ENCODE measurements at places on chromosomes 16 and 17. TPM values are rescaled to one million over a fixed set of nuclear protein-coding genes. Genes with fewer than 3 reads are reported as not detected.

ACBD4 gene
- 6.4 TPM for total RNA-seq

TEKT3 gene
- 0.86 TPM for total RNA-seq

SEZ6L2 gene
- total RNA-seq, result 1.2 TPM

CD300C gene
- 0.24 TPM for total RNA-seq

CACNA1H gene
- total RNA-seq, result 4.7 TPM

DNAI2 gene
- total RNA-seq, result not detected

CYBC1 gene
- total RNA-seq, result 37.4 TPM

HSF4 gene
- total RNA-seq, result 49.1 TPM

GRCh38 chr16:81478876-81479511, 34.4 kb downstream of the CMIP start:
- peak; percentile 89 for DNase-seq

DNA sequence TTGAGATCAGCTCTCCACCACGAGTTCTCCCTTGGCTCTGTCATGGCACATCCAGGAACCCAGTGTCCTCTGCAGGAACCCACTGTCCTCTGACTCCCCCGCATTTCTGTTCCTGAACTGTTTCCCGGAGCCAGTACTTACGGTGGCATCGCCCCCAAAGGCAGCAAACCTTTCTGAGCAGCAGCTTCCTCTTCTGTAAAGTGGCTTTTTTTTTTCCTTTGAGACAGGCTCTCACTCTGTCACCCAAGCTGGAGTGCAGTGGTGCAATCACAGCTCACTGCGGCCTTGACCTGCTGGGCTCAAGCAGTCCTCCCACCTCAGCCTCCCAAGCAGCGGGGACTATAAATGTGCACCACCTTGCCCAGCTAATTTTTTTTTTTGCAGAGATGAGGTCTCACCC, 32.2 kb downstream of the NAGPA start:
- no peak for DNase-seq

DNA sequence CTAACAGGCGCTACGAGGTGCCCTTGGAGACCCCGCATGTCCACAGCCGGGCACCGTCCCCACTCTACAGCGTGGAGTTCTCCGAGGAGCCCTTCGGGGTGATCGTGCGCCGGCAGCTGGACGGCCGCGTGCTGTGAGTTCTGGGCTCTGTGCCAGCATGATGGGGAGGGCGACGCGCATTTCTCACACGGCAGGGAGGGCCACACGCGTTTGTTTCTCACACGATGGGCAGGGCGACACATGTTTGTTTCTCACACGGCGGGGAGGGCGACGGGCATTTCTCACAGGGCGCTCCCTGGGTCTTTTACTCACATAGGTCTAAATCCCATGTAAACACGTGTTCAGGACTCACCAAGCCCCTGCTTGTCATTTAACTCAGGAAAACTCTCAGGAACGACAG, 4.4 kb downstream of the GAA start:
- peak; percentile 60 for DNase-seq

GRCh38 chr17:41504246-41504977, 1.0 kb downstream of the KRT13 start:
- DNase-seq, result no peak

DNA sequence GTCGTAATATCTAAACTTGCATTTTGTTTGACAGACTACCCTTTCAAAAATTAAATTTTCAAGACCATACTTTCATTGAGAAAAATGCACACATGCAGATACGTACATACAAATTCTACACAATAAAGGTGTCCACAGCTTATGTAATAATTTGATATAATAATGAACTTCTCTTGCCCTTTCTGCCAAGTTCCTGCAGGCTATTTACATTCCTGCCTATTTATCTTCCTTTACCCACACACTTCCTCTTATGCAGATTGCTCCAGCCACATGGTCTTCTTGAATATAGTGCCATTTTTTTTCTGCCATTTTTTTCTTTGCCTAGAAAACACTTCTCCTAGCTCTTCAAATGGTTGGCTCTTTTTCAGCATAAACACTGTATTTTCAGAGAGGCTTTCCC, 826.9 kb upstream of the CDH8 start:
- DNase-seq, result no peak

GRCh38 chr17:82596296-82596695, 51.9 kb downstream of the WDR45B start:
- no peak for DNase-seq

- DNase-seq, result no peak
Measured at GRCh38 chr17:74417178-74418045, 14.5 kb upstream of the GPRC5C start.

DNA sequence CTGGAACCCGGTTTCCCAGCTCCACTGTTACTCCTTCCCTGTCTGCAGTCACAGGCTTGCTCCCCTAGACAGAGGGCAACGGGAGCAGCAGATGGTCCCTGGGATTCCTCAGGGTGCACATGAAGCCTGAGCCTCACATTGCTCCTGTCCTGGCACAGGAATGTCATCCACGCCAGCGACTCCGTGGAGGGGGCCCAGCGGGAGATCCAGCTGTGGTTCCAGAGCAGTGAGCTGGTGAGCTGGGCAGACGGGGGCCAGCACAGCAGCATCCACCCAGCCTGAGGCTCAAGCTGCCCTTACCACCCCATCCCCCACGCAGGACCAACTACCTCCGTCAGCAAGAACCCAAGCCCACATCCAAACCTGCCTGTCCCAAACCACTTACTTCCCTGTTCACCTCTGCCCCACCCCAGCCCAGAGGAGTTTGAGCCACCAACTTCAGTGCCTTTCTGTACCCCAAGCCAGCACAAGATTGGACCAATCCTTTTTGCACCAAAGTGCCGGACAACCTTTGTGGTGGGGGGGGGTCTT, 1.6 kb upstream of the DECR2 start:
- DNase-seq, result no peak

GRCh38 chr16:27650073-27650701, 100.2 kb downstream of the KATNIP start:
- no peak for DNase-seq

- no peak for DNase-seq
Measured at GRCh38 chr17:1985093-1985492, 40.0 kb downstream of the RTN4RL1 start.

- DNase-seq, result no peak
Measured at GRCh38 chr17:49337884-49338283, 24.2 kb downstream of the ZNF652 start.

DNA sequence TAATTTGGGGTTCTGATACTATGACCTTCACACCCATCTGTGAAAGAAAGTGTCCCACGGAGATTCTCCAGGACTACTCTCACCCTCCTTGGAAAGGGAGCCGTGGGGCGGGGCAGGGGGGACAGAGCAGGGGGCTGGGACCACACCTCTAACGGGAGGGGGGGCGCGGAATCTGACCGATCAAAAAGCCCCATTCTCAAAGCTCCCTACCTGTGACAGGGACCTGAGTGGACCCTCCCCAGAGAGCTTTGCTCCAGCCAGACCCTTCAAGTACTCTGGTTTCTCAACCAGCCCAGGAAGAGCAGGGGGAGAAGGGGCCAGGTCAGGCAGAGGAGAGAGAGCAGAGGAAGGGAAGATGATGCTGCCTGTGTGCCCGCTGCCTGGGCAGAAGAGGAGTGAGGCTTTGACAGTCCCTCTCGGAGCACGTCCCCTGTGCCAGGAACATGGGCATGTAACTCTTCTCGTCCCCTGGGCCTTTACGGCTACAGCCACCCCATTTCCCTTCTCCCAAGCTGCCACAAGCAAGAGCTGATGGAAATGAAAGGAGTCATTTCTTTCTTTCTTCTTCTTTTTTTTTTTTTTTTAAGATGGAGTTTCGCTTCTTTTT, 682 bp downstream of the XAF1 start:
- no peak for DNase-seq

GRCh38 chr16:77531752-77532151, 96.9 kb upstream of the ADAMTS18 start:
- DNase-seq, result no peak

GRCh38 chr16:21161211-21161610, 2.7 kb downstream of the LDAF1 start:
- no peak for DNase-seq

GRCh38 chr17:44191941-44192496, 5.2 kb downstream of the TMUB2 start:
- DNase-seq, result no peak

- no peak for DNase-seq
Measured at GRCh38 chr17:50339381-50339780, 6.5 kb upstream of the XYLT2 start.

DNA sequence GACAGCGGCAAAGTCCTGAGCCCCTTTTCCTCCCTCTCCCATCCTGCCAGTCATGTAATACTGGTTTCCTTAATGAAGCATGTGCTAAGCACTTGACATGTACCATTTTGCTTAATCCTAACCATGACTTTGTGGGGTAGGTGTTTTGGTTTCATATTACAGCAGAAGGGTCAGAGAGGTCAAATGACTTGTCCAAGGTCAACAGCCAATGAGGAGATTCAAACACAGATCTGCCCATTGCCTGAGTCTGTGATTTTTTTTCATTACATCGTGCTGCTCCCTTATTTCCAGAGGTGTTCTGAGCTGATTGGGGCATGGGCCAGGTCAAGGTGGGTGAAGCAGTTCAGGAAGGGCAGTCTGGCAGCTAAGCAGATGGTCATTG, 17.6 kb upstream of the PHF12 start:
- no peak for DNase-seq

GRCh38 chr16:19844945-19845641, 39.6 kb downstream of the GPRC5B start:
- peak; percentile 27 for DNase-seq

All from cardiac septum (tissue), 1 donor.